Adrenal gland (tissue), 19 donors: ENCODE measurements at places on chromosomes 13 and 19. TPM values are rescaled to one million over a fixed set of nuclear protein-coding genes. Genes with fewer than 3 reads are reported as not detected.

DNA sequence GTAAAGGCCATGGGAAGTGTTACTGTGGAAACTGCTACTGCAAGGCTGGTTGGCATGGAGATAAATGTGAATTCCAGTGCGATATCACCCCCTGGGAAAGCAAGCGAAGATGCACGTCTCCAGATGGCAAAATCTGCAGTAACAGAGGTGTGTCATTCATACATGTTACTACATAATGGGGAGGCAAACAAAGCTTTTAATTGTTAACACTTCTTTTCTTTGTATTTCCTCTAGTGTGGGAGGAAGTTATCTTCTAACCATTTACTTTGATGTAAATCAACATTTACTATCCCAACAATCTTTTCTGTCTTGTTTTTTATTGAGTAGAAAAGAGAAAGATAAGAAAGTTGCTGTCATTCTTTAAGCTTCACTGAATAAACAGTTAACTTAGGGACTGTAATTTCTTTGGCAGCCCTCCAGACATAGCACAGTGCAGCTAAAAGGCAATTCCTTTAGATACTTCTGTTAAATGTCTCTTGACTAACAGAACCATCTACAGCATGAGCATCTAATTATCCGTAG is 126.9 kb downstream of the ITGBL1 start:
- no peak overlapping the region for H3K27ac ChIP-seq
- no peak for DNase-seq
- no peaks in the 10 kb centered on the region for H3K36me3 ChIP-seq
- no peaks in the 10 kb centered on the region for H3K27me3 ChIP-seq
- H3K4me1 ChIP-seq = no peaks in the 10 kb centered on the region

Gene HCN2
- polyA plus RNA-seq = 0.98 TPM

GRCh38 chr19:17370026-17370587 is 7.0 kb downstream of the PLVAP start:
- no peak for DNase-seq
- no peak overlapping the region for H3K27ac ChIP-seq
- no peak overlapping the region for H3K4me3 ChIP-seq
- no peaks in the 10 kb centered on the region for H3K27me3 ChIP-seq

DNA sequence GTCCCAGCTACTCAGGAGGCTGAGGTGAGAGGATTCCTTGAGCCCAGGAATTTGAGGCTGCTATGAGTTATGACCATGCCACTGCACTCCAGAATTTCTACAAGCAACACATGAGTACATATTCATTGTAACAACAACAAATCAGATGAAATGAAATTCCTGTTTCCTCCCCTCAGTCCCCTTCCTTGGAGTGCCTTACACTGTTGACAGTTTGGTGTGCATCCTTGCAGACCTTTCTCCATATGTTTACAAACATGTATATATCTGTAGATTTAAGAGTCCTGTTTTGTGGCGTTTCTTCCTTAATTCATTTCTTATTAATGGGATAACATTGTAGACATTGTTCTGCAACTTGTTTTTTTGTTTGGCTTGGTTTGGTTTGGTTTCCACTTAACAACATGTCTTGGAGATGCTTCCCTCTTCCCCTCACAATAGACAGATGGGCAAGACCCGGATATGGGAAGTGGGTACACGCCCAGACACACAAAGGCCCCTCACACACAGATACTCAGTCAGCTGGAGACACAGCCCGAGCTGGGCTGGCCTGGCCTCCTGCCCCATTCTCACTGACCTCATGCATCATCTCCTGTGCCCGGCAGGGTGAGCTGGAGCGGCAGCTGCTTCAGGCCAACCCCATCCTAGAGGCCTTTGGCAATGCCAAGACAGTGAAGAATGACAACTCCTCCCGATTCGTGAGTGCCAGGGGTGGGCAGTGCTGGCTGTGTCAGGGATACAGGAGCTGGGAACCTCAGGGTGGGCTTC is 21.7 kb downstream of the MYH14 start:
- DNase-seq = peak; percentile 9
- H3K36me3 ChIP-seq = no peaks in the 10 kb centered on the region
- no peak overlapping the region for H3K4me3 ChIP-seq
- H3K27me3 ChIP-seq = no peaks in the 10 kb centered on the region

GRCh38 chr13:32415019-32415418 is 12.9 kb downstream of the N4BP2L1 start:
- H3K4me3 ChIP-seq = no peak overlapping the region
- no peaks in the 10 kb centered on the region for H3K4me1 ChIP-seq
- no peaks in the 10 kb centered on the region for H3K36me3 ChIP-seq
- H3K27ac ChIP-seq = no peak overlapping the region
- H3K27me3 ChIP-seq = no peaks in the 10 kb centered on the region

GRCh38 chr19:35000338-35000646 is 169 bp downstream of the GRAMD1A start:
- peak overlapping the region; percentile 69 for H3K4me3 ChIP-seq
- no peaks in the 10 kb centered on the region for H3K27me3 ChIP-seq
- peak overlapping the region; percentile 97 for H3K27ac ChIP-seq
- DNase-seq = no peak
- H3K36me3 ChIP-seq = no peaks in the 10 kb centered on the region

DNA sequence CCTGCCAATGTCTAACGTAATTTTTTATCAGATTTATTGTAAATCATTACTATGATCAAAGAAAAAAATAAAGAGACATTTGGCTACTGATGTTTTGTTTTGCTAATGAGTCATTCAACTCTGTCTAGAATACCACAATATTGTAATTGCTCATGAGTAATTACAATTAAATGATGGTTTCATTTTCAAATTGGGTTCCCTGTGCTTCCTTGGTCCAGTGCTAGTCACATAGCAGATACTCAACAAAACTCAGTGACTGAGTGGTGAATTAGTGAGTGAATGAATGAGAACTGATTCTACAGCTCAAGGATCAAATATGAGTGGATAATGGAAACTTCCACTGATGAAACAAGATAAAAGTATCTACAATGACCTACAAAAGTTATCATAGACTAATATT is 304.7 kb downstream of the POU4F1 start:
- no peak overlapping the region for H3K27ac ChIP-seq
- no peaks in the 10 kb centered on the region for H3K36me3 ChIP-seq
- H3K4me1 ChIP-seq = no peaks in the 10 kb centered on the region

GRCh38 chr19:50239921-50240590 is 36.6 kb downstream of the MYH14 start:
- H3K4me1 ChIP-seq = no peaks in the 10 kb centered on the region
- H3K36me3 ChIP-seq = no peaks in the 10 kb centered on the region
- H3K4me3 ChIP-seq = no peak overlapping the region
- DNase-seq = no peak

GRCh38 chr19:31491242-31491641 is 142.0 kb upstream of the TSHZ3 start:
- no peaks in the 10 kb centered on the region for H3K36me3 ChIP-seq
- no peak overlapping the region for H3K4me3 ChIP-seq
- DNase-seq = no peak
- no peaks in the 10 kb centered on the region for H3K4me1 ChIP-seq

DNA sequence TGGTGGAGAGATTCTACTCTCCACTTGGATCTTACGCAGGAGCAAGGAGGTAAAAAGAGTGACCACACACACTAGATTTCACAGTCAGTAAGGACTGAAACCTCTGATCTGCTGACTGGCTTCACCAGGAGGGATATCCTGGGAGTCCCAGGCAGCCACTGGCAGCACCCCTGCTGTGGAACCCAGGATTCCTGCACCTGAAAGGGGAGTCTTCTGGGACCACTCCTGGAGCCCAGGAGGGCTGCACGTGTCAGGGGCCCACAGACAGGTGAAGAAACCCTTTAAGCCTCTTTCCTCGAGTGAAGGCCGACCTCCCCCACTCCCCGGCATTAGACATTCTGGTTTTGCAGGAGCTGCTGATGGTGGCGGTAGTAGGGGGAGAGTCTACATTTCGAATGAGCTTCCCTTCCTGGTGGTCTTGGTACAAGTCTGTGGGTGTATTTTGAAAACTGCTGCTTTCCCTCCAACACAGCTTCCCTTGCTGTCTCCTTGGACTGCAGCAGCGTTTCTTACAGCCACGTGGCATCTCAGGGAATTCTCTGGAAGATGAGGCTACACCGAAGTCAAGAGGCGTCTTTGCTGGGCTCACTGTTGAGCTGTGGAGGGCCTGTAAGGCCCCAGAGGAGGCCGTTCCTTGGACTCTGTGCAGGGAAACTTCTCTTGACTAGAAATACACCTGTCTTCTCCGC is 62.6 kb downstream of the ALOX5AP start:
- no peaks in the 10 kb centered on the region for H3K27me3 ChIP-seq
- no peak overlapping the region for H3K4me3 ChIP-seq
- DNase-seq = no peak
- H3K27ac ChIP-seq = no peak overlapping the region

Gene SIGLEC7
- 8.6 TPM for polyA plus RNA-seq

DNA sequence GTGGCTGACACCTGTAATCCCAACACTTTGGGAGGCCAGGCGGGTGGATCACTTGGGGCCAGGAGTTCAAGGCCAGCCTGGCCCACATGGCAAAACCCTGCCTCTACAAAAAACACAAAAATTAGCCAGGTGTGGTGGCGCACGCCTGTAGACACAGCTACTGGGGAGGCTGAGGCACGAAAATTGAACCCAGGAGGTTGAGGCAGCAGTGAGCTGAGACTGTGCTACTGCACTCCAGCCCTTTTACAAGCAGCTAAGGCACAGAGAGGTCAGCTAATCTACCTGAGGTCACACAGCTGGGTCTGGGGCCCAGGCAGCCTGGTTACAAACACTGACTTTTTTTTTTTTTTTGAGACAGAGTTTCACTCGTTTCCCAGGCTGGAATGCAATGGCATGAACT is 27.2 kb downstream of the MED26 start:
- no peaks in the 10 kb centered on the region for H3K27me3 ChIP-seq
- H3K4me3 ChIP-seq = no peak overlapping the region
- H3K27ac ChIP-seq = no peak overlapping the region
- H3K36me3 ChIP-seq = no peaks in the 10 kb centered on the region
- H3K4me1 ChIP-seq = peaks cover 35% of the 10 kb centered on the region

DNA sequence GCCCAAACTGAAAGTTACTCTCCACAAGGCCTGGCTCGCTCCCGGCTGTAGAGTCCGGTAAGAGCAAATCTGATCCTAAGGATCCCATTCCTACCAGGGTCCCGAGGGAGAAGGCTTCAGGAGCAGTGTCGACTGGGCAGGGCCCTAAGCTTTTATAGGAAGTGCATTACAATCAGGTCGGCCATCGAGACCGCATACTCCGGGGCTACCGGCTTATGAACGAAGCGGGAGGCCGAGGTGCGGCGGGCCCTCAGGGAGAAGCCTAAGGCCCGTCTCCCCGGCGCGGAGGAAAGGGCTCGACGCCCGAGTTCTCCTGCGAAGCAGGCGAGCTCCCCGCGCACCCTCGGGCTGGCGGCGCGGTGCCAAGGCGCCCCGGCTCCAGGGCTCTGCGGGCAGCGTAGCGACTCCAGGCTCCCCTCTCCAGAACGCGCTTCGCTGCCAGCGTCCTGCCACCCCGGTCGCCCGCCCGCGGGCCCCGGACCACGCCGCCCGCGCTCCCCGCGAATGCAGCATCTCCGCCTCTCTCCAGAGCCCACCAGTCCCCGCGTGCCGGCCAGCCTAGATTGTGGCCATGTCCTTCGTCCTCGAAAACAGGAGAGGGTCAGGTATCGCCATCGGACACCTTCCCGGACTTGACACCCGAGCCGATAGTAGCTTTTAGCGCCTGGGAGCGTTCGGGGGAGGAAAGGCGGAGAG is 1.4 kb downstream of the EFNB2 start:
- no peak overlapping the region for H3K27ac ChIP-seq
- H3K4me3 ChIP-seq = peak overlapping the region; percentile 73
- DNase-seq = peak; percentile 27
- no peaks in the 10 kb centered on the region for H3K36me3 ChIP-seq

DNA sequence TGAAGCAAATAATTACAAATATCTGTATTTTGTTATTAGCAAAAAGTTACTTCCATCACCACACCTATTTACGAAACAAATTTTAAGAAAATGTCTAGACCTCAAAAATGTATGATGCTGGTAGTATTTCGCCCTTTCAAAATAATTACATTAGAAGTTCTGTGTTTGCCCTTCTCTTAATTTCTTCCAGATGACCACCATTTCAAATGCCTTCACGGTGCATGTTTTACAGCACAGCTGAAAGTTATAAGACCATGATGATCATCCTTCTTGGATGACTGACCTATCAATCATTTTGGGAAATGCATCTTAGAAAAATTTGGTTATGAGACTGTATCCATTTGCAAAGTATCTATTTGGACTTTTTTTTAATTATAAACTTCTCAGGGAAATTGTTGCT is 390.8 kb downstream of the SLITRK6 start:
- H3K27me3 ChIP-seq = no peaks in the 10 kb centered on the region
- DNase-seq = no peak
- no peaks in the 10 kb centered on the region for H3K4me1 ChIP-seq
- no peak overlapping the region for H3K27ac ChIP-seq

DNA sequence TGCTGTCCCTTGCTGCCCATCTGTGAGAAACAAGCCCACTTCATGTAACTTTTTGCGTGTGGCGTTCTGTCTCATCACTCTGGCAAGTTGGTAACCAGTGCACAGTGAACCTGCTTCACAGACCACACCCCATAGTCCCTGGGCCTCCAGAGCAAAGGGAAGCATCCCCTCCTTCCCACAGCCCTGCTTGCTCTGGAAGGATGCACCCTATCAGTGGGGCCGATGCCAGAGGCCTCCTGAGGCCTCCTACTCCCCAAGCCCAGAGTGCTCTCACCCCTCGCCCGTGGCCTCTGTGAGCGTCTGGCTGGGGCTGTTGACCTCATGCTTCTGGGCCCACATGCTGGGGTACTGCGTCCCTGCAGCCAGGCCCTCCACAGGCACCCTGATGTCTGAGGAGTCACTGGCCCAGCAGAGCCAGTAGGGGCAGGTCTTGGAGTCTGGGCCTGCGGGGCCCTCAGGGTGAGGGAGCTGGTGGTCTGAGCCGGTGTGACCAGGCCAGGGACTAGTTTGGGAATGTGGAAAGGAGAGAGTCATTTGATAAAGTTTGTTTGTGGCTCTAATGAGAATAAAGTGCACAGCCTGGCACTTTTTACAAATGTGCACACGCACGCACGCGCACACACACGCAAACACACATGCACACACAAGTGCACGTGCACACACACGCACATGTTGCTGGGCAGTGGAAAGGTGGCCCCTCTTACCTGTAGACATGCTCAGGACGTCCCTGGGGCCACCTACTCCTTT is 5.1 kb downstream of the TMEM86B start:
- H3K4me1 ChIP-seq = peaks cover 5% of the 10 kb centered on the region
- no peak for DNase-seq
- H3K4me3 ChIP-seq = no peak overlapping the region
- no peak overlapping the region for H3K27ac ChIP-seq
- H3K27me3 ChIP-seq = no peaks in the 10 kb centered on the region

- no peaks in the 10 kb centered on the region for H3K4me1 ChIP-seq
- no peak overlapping the region for H3K27ac ChIP-seq
- H3K4me3 ChIP-seq = no peak overlapping the region
These were observed 232.4 kb downstream of the LHFPL6 start for GRCh38 chr13:39370554-39370953.

Gene CYP4F12
- polyA plus RNA-seq = 19.7 TPM

- peaks cover 29% of the 10 kb centered on the region for H3K4me1 ChIP-seq
- H3K27ac ChIP-seq = no peak overlapping the region
- H3K36me3 ChIP-seq = no peaks in the 10 kb centered on the region
These were observed 672 bp downstream of the HPN start for GRCh38 chr19:35042056-35042730.

Gene EPS8L1
- 3.6 TPM for polyA plus RNA-seq
